ENCODE measurements at places on chromosomes 4 and X.

- no peaks in the 10 kb centered on the region for H3K4me1 ChIP-seq
- no peaks in the 10 kb centered on the region for H3K27me3 ChIP-seq
- H3K36me3 ChIP-seq, result no peaks in the 10 kb centered on the region
- DNase-seq, result no peak
- H3K27ac ChIP-seq, result no peak overlapping the region
These were observed 21.0 kb downstream of the RBM47 start for GRCh38 chr4:40608628-40609027.

- no peak overlapping the region for H3K4me3 ChIP-seq
- H3K27ac ChIP-seq, result no peak overlapping the region
- H3K27me3 ChIP-seq, result no peaks in the 10 kb centered on the region
- H3K36me3 ChIP-seq, result no peaks in the 10 kb centered on the region
- no peaks in the 10 kb centered on the region for H3K4me1 ChIP-seq
- DNase-seq, result no peak
These were observed 138.8 kb downstream of the AREG start for GRCh38 chr4:74583757-74584156.

DNA sequence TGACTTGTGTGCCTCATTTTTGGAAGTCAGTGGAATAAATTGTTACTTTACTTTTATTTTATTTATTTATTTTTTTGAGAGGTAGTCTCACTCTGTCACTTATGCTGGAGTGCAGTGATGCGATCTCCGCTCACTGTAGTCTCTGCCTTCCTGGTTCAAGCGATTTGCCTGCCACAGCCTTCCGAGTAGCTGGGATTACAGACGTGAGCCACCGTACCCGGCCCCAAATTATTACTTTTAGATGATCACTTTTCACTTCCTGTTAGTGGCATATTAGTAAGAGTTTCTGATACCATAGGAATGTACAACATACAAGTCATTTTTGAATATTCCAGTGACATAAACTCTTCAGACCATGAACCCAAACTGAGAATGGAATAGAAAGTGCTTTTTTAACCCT, 611.0 kb upstream of the MAGEB2 start:
- no peak overlapping the region for H3K27ac ChIP-seq
- H3K4me3 ChIP-seq, result no peak overlapping the region
- no peaks in the 10 kb centered on the region for H3K27me3 ChIP-seq
- DNase-seq, result no peak
- H3K36me3 ChIP-seq, result no peaks in the 10 kb centered on the region

DNA sequence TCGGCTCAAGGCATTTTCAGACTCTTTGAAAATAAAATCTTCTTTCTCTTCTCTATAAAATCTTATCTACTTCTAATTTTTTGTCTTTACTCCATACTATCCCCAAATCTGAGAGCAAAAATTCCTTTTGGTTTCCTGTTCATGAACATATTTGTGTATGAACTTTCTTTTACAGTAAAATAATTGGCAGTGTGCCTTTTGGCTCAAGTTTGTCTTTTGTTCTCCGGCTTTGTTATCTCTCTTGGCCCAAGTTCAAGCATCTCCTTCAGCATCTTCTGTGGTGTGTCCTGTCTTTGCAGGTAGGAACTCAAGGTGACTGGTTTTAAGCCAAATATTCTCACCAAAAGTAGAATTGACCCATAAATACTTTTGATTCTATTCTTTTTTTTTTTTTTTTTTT, 276.6 kb upstream of the FAT1 start:
- no peak overlapping the region for H3K27ac ChIP-seq
- H3K4me3 ChIP-seq, result no peak overlapping the region
- no peak for DNase-seq
- H3K27me3 ChIP-seq, result no peaks in the 10 kb centered on the region
- H3K4me1 ChIP-seq, result no peaks in the 10 kb centered on the region

DNA sequence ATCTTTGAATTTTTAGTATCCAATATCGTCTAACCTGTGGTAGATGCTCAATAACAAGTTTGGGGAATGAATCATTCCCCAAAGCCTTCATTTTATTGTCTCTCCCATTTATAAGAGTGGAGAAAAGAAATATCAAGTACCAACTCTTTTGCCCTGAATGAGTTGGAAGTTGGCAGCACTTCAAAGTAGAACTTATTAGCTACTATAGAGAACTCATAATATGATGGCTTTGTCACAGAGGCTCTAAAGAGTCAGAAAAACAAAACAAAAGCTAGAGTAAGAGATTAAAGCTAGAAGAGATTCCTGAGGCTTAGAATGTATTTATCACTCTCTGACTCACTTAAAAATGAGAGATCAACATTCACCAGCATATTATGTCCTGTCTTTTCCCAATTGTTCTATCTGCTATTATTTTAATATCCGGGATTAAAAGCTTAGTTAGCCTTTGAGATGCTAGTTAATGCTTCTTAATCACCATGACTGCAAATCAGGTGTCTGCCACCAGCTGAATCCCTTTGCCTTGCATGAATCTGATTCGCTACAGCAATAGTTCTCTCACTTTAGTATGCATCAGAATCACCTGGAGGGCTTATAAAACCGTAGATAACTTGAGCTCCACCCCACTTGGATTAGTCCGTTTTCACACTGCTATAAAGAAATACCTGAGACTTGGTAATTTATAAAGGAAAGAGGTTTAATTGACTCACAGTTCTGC, 77.9 kb downstream of the PALLD start:
- H3K4me1 ChIP-seq, result peaks cover 2% of the 10 kb centered on the region
- H3K4me3 ChIP-seq, result no peak overlapping the region
- no peak overlapping the region for H3K27ac ChIP-seq
- H3K36me3 ChIP-seq, result no peaks in the 10 kb centered on the region

DNA sequence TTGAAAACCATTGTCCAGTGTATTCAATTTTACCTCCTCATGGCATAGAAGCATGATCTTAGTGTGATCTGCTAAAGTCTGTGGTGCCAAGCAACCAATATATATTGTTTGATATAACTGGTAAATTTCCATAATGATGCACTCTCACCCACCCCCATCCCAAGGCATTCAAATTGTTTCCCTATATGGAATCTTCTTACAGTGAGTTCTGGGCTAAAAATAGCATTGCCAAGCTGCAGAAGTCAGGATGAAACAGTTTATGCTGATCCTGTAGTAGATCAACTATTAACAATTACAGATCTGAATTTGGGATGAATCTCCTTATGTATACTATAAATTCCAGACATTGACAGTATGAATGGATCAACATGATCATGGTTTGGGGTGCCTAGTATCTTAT, 20.9 kb downstream of the FGF13 start:
- H3K4me1 ChIP-seq, result no peaks in the 10 kb centered on the region
- DNase-seq, result no peak
- H3K36me3 ChIP-seq, result no peaks in the 10 kb centered on the region
- H3K4me3 ChIP-seq, result no peak overlapping the region
- H3K27me3 ChIP-seq, result no peaks in the 10 kb centered on the region

DNA sequence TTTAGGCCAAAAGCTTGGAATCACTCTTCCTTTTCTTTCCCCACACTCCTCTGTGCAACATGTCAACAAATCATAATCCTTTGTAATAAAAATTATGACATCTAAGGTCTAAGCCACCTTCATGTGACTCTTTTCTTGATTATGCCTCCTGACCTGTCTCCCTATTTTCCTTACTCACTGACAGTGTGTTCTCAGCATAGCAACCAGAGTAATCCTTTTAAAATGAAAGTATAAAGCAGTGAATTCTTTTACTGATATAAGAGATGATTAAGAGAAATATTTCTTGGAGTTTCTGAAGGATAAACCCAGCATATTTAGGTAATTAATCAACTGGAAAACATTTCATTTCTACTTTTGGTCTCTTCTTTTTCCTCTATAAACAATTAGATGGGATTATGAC, 44.7 kb downstream of the USO1 start:
- H3K4me1 ChIP-seq, result no peaks in the 10 kb centered on the region
- peaks cover 20% of the 10 kb centered on the region for H3K36me3 ChIP-seq
- no peak for DNase-seq
- H3K27ac ChIP-seq, result peak overlapping the region; percentile 19

GRCh38 chrX:36573720-36574119, 434.4 kb upstream of the FAM47C start:
- no peak for DNase-seq
- H3K27me3 ChIP-seq, result no peaks in the 10 kb centered on the region
- H3K36me3 ChIP-seq, result no peaks in the 10 kb centered on the region
- no peak overlapping the region for H3K27ac ChIP-seq
- no peak overlapping the region for H3K4me3 ChIP-seq

GRCh38 chr4:19993242-19993641, 258.5 kb upstream of the SLIT2 start:
- no peak for DNase-seq
- H3K36me3 ChIP-seq, result no peaks in the 10 kb centered on the region
- H3K27me3 ChIP-seq, result no peaks in the 10 kb centered on the region
- no peak overlapping the region for H3K4me3 ChIP-seq
